NCI-H2107 (cell line): ENCODE measurements at places on chromosomes 2 and 18.
A peak's percentile ranks its signal among the peaks of the same experiment; 100 is the strongest.

DNA sequence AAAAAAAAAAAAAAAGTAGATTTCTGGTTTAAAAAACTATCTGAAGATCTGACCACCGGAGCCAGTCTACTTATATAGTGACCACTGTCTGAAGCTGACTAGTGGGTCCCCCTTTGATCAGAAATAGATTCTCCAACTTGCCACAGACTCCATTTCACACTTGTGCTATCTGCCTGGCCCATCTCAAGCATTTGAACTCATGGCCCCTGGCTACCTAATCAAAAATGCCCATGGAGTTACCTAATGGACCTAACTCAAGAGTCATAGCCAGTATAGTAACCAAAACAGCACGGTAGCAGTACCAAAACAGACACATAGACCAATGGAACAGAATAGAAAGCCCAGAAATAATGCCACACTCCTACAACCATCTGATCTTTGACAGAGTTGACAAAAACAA, 17.0 kb upstream of the ATL2 start:
- no peak for DNase-seq

- no peak for DNase-seq
These were observed 392.7 kb upstream of the ST6GAL2 start for GRCh38 chr2:107278672-107279071.

- DNase-seq, result no peak
These were observed 3.2 kb upstream of the LIMS2 start for GRCh38 chr2:127678531-127678930.

DNA sequence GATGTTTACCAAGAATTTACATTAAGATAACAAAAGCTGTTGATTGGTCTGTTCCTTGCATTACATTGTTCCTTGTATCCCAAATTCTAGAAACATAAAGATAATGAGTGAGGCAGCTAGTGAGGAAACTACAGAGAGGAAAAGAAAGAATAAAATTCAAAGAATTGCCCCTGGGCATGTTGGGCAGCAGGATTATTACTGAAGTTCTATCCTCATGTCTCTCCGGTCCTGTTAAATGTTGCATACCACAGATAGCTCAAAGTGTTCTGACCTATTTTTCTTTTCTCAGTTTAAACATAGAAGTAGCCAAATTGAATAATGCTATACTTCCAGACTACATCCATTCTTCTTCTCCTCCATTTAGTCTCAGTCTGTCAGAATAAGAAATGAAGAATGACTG, 58.2 kb upstream of the DYNC1I2 start:
- DNase-seq, result no peak

GRCh38 chr2:196170213-196170605, 1.2 kb downstream of the STK17B start:
- DNase-seq, result no peak

GRCh38 chr2:151020411-151020810, 241.3 kb downstream of the RBM43 start:
- no peak for DNase-seq

DNA sequence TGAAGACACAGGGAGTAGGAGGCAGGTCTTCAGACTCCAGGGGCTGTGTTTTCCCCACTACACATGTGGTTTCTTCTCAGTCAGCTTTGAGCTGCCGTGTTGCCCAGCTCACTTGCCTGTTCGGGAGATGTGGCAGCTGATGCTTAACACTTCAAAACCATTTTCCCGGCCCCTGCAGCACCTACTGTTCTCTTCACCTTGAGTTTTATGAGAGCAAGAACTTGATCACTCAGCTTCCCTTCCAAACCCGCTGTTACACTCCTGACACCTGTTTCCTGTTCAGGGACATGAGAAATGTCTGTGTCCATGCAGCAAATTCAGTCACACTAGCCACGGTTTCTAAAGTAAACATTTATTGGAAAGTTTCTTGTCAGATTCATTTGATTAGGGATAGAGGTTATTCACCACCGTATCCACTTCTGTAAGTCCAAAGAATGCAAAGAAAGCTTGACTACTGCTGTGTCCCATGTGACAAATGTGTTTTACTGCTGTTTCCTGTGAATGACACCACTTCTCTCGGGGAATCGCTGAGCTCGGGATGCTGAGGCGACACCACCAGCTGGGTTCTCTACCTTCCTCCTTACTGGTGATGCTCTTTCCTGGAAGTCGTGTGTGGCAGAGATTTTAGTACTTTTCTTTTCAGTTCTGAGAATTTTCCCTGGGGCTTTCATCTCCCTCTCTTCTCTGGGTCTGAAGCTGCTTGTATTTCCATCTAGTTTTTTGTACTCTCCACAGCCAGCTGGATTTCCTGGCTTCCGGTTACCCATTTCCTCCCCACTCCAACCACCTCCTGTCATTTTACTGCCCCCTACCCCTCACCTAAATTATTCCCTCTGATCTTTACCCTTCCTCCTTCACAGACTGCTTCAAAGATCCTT, 91.7 kb downstream of the KLF7 start:
- DNase-seq, result peak; percentile 28

- no peak for DNase-seq
These were observed 68.5 kb downstream of the USP40 start for GRCh38 chr2:233498126-233498525.
